ENCODE measurements at places on chromosomes 12 and 14.

DNA sequence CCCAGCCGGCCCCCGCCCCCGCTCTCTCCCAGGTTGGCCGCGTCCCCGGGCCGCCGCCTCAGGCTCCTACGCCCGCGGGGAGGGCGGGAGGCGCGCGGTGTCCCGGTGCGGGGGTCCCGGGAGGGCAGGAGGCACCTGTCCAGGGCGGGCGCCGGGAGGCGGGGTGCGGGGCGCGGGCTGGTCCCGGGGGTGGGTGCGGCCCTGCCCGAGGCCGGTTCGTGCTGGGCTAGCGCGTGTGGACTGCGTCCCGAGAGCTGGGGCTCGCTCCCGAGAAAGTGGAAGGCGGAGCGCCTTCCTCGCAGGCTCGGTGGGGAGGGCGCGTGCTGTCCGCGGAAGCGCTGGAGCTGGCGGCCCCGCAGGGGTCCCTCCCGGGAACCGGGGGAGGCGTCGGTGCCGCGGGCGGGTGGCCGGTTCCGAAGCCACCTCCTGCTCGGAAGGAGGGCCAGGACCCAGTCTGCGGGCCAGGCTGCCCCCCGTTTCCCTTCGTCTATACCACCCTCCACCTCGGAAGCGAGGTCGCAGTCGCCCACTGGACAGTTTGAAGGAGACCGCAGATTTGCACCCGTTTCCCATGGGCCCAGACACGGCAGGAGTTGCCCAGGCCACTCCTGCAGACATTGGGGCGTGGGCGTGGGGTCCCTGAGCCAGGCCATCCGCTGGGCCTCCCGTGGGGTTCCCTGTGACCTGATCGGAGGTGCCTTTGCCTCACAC, 636 bp downstream of the ZFYVE21 start:
- no peak for DNase-seq

GRCh38 chr14:69263364-69263763, 3.4 kb downstream of the GALNT16 start:
- DNase-seq: no peak

DNA sequence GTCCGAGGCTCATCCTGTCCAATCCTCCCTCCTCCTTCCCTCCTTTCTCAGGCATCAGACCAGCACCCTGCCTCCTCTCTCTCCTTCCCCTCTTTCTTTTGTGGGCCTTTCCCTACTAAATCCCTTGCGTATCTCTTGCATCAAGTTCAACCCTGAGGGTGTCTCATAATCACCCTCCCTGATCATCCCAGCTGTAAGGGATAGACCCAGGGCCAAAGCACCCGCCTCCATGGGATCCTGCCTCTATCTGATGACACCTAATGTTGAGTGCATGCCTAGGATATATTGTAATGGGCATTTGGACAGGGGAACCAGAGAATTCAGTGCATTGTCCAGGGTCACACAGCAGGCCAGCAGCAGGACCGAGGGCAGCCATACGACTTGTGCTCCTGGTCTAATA, 84.9 kb downstream of the PHETA1 start:
- no peak for DNase-seq

- DNase-seq: no peak
Measured at GRCh38 chr12:123261196-123261595, 10.5 kb downstream of the CDK2AP1 start.

DNA sequence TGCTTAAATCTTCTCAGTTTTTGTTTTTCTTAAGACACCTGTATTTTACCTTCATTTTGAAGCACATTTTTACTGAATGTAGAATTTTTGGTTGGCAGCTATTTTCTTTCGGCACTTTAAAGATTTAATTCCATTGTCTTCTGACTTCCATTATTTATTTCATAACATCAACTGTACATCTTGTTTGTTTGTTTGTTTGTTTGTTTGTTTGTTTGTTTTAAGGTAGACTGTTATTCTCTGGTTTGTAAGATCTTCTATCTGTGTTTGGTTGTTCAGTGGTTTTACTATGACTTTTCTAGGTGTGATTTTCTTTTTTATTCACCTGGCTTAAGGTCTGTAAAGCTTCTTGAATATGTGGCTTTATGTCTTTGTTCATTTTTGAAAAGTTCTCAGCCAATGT, 61.9 kb downstream of the IFT81 start:
- no peak for DNase-seq

DNA sequence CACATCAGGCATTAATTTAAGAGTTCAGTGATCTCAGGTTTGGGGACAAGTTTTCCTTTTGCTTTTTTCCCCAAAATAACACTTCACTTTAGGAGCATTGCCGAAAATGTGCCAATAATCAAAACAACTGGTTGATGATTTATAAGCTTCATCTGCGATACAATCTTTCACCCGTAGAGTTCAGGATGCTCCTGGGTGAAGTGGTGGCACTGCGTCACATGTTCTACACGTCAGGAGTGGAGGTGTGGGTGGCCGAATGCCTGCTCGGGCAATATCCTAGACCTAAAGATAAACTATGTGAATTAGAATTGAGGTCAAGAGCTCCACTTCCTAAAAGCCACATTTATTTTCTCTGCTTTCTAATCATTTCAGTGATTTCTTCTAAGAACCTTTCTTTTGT, 70.9 kb upstream of the DICER1 start:
- no peak for DNase-seq

DNA sequence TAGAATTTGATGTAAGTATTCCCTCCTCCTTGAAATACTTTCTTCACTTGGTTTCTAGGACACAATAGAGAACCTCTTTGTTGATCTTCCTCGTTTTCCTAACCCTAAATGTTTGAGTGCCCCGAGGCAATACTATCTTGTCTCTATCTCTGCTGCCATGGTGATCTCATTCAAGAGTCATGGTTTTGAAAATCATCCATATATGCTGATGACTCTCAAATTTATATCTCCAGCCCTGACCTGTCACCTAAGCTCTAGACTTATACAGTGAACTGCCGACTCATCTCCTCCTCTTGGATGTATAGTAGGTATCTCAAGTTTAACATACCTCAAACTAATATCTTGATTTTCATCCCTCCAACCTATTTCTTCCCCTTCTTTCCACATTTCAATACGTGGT, 71.4 kb downstream of the RIC8B start:
- no peak for DNase-seq

DNA sequence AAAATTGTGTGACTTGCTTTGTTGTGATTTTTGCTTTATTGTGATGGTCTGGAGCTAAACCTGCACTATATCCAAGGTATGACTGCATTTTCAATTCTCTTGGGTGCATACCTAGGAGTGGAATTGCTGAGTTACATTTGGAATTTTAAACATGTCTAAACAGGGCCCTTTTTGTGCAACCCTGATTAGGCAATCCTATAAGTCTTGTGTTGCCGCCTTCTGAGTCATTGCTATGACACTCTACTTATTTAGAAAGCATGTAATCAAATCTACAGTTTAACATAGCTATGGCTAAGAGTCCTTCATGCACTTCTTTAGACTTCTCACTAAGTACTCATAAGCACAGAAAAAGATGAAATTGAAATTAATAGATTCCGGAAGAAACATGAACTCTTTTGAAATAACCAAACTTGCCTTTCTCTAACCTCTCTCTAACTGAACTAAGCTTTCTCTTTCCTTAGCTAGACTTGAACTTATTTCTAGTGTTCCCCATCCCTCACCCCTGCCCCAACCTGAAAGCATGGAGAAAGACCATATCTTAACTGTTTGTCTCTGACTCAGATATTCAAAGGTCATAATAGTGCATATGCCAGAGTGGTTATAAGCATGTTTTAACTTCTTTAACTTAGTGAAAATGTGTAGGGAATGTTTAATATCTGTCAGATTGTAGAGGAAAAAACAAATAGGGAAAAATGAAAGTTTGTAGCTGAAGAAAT, 203.0 kb downstream of the SNAPC1 start:
- no peak for DNase-seq

DNA sequence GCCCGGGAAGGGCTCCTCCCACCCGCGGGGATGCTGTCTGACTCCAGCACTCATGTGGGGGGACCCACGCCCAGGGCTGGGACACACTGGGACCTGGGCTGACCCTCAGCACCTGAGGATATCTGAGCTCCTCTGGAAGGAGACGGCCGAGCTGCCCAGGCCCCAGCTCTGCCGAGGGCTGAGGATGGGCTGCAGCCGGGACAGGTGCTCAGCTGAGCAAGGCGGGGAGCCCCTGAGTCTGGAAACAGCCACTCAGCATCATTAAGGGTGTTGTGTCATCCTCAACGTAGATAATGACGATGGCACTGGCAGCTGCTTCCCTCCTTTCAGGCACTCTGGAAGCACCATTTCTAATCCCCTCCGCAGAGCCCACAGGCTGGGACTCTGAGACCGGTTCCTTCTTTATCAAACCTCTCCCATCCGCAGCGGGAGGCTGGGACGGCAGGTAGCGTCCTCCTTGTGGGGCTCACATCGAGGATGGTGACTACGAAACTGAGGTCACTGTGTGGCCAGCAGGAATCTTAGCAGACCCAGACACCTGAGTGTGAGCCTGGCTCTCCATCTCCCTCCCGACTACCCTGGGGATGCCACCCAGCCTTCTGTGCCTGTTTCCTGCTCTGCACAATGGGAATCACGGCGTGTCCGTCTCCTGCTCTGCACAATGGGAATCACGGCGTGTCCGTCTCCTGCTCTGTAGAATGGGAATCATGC, 26.7 kb upstream of the SFSWAP start:
- DNase-seq: no peak

- no peak for DNase-seq
Measured at GRCh38 chr12:61536117-61536516, 724.1 kb upstream of the USP15 start.

DNA sequence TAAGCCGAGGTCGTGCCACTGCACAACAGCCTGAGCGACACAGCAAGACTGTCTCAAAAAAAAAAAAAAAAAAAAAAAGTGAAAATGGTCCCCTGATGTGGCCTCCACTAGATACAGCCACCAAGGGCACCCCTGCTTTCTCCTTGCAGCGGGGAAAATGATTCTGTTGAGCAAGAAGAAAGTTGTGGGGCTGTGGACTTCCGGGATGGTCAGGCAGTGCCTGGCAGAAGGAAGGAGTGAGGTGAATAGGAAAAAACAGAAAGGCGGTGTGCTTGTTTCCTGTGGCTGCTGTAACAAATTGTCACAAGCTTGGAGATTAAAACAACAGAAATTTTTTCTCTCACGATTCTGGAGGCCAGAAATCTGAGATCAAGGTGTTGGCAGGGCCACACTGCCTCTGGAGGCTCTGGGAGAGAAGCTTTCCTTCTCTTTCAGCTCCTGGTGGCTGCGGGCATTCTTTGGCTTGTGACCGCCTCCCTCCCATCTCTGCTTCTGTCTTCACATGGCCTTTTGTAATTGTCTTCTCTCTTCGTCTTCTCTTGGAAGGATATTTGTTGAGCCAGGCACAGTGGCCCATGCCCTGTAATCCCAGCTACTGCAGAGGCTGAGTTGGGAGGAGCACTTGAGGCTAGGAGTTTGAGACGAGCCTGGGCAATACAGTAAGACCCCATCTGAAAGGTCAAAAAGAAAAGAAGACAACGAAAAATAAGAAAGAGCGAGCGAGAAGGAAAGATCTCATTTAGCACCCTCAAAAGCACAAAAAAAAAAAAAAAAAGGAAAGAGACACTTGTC, 116.6 kb upstream of the MED13L start:
- no peak for DNase-seq

DNA sequence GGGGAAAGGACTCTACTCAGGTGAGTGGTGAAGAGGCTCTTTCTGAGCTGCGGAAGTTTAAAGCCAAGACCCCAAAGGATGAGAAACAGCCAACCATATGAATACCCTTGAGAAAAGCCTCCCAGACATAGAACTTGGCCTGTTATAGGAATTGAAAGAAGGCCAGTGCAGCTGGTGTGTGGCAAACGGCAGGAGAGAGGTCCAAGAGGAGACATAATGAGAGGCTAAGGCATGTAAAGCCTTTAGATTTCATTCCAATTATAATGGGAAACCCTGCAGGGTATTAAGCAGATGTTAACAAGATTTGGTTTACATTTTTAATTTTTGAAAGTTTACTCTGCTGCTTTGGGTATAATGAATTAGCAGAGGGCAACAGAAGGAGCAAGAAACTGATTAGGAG, 552.1 kb upstream of the FBXO33 start:
- DNase-seq: no peak

- no peak for DNase-seq
Measured at GRCh38 chr12:112319395-112319794, 62.8 kb downstream of the HECTD4 start.

GRCh38 chr12:30519535-30519934, 176.1 kb downstream of the IPO8 start:
- DNase-seq: no peak

Measured in H1 (cell line).